Cerebellar cortex (tissue), 1 donor: ENCODE measurements at places on chromosomes 5 and 9.

GRCh38 chr9:112369817-112370216 lies 10.1 kb upstream of the HSDL2 start:
- no peak for DNase-seq

- no peak for DNase-seq
These were observed 83.0 kb upstream of the IFNK start for GRCh38 chr9:27440888-27441740.

- no peak for DNase-seq
These were observed 561 bp downstream of the DAPK1 start for GRCh38 chr9:87498046-87498810.

DNA sequence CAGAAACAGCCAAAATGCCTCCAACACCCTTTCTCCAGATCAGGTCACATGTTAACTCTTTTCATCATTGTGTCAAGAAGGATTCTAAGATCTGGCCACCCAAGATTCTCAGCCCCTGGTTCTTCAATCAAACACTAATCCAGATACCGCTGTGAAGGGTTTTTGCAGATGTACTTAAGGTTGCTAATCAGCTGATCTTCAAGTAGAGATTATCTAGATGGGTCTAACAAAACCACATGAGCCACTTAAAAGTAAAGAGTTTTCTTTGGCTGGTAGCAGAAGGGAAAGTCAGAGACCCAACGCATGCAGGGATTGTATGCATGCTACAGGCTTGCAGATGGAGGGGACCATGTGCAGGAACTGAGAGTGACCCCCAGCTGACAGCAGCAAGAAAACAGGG lies 267.9 kb downstream of the CDK5RAP2 start:
- DNase-seq, result no peak

GRCh38 chr9:126860757-126861466 lies 473 bp downstream of the ZBTB34 start:
- DNase-seq, result peak; percentile 54

- peak; percentile 74 for DNase-seq
These were observed 5.4 kb downstream of the ELL2 start for GRCh38 chr5:95956021-95956899.

DNA sequence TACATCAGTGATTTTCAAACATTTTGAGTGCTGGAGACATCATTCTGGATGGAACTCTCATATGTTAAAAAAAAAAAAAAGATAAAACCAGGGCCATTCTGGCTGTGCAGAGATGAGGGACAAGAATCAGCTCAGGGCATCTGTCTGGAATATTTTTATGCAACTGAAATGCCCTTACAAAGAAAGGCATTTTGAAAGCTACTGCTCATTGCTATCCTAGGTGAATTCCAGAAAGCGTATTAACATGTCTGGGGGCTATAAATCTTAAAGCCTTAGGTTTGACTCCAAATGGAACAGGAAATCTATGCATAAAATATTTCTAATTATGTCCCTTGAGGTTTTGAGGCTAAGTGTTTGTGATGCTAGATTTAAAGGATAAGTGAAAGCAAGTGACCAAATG lies 14.9 kb upstream of the PCSK1 start:
- no peak for DNase-seq

- peak; percentile 14 for DNase-seq
These were observed 31.6 kb downstream of the DTWD2 start for GRCh38 chr5:118956727-118957126.

GRCh38 chr5:38847559-38848347 lies 1.9 kb downstream of the OSMR start:
- DNase-seq, result no peak

DNA sequence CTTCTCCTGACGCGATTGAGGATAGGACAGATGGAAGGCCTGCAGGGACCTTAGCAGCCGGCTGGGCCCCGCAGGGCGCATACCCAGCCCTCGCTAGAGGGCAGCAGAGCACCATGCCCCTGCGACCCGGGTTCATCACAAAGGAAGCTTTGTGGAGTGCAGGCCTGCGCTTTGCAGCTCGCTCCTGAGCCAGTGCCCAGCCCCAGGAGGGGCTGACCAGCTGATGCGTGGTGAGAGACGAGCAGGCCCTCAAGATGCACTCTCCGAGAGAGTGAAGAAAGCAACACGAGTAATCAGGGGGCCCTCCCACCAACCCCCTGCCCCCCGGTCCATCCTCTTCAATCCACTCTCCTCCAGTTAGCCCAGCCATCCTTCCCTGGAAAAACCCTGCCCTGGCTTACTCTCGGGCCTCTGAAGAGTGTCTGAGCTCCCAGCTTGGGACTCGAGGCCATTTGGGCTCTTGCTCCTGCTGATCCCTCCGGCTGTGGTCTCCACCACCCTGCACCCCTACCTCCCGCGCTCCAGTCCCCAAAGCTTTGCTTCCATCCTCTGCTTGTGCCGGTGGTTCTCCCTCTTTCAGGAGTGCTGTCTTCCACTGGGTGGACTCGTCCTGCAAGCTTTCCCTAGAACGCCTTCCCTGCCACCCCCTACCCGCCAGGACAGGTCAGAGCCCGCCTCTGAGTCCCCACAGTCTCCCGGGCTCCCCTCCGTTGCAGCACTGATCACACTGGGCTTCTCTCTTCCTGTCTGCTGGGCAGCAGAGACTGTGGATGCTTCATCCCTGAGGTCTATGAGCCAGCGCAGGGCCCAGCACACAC lies 9.1 kb upstream of the KIF12 start:
- DNase-seq, result peak; percentile 81

- peak; percentile 45 for DNase-seq
These were observed 83.3 kb downstream of the SUSD1 start for GRCh38 chr9:112091810-112092209.

DNA sequence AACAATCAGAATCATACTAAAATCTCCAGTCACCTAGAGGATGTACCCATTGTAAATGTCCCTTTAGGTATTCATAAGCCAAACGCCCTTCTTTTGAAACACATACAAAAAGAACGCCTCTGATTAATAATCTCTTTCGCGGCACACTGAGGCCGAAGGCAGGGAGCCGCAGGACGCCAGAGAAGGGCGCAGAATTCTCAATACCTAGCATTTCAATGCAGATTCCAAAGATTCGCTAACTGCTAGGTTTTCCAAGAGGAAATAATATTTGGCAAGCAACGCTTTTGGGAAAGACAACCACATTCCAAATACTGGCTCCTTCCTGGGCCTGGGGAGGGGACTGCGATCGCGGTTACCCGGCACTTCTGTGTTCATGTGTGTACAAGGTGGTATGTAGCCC lies 203.3 kb downstream of the MEF2C start:
- DNase-seq, result peak; percentile 39

DNA sequence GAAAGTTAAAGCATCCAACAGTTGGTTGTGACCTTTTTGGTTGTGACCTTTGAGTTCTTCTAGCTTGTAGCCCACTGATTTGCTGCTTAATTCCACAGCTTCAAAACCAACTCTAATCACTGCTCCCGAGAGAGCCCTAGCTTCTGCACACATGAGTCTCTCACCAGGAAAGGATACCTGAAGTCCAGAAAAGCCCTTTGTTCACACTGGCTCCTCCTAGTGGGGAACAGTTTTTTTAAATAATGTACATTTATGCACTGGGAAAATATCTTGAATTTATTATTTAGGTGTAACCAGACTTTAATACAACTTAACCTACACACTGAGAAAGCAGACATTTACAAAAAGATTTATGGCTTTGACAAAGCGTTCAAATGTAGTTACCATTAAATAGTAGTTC lies 120.2 kb upstream of the CCDC152 start:
- DNase-seq, result peak; percentile 5

DNA sequence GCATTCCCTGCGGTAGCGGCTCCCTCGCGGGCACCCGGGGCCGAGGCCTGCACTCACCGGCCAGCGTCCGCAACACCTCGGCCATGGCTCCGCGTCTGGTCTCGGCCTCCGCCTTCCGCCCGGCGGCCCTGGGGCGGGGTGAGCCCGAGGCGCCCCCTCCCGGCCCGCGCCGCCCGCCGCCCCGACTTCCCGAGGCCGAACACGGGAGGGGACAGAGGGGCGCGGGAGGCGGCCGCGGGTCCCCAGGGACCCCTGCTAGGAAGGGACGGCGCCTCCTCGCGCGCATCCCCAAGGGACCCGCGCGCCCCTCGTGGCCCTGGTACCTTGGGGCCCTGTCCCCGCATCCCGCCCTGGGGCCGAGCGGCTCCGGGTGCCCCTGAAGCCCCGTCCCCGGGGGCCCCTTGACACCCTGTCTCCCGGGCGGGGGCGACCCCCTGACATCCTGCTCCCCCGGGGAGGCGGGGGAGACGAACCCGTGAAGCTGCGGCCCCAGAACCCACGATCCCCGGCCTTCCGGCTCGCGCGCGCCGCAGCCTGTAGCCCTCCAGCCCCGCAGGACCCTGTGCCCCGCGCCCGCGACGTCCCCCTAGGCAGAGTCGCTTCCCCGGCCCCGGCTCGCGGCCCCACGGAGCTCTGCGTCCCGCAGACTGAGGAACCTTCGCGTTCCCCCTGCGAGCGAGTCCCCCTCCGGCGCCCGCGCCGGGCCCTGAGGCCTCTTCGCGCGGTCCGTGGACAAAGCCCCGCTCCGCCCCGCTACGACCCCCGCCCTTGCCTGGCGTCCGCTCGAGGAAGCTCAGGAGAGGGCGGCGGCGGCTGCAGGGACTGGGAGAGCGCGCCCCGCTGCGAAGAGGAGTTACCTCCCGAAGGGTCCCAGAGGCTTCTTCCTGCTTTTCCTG lies at the start of gene ABO:
Gene ABO (minus strand): TSS at position 97 of the 896 bp plus-strand sequence.
- no peak for DNase-seq

DNA sequence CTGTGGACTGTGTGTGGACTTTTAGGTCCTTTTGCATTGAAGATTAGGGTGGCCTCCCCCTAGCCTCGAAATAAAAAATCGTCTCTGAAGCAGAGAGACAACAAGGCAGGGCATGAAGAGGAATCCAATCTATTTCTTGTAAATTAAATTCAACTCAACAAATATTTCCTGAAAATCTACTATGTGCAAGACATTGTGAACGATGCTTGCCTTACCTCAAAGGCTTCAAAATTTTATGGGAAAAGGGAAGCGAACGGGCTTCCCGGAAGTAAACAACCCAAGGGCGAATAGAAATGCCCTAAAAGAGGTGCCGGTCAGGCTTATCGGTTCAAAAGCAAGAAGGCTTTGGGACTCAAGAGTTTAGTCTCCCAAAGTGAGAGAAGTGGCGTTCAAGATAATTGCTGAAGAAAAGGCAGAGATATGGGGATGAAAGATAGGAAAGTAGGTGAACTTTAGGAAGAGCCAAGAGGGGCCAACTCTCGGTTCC lies 525 bp downstream of the KIF24 start:
- peak; percentile 46 for DNase-seq

- DNase-seq, result no peak
These were observed 100.0 kb downstream of the PARP8 start for GRCh38 chr5:50766462-50766861.

DNA sequence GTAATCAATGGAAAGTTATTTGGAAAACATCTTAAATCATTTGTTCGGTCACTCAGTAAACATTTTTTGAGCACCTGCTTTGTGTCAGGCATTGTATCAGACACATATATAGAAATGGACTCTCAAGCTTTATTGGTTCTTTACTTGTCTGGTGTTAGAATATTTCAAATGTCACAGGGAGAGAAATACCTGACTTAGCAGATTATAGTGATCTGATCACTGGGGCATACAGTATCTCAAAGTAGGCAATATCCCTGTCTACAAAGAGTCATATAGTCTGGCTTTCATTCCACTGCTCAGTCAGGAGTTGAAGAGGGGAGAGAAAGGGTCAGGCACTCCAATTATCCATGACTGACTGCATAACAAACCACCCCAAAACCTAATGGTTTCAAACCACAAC lies 30.2 kb downstream of the ENTREP1 start:
- DNase-seq, result no peak

DNA sequence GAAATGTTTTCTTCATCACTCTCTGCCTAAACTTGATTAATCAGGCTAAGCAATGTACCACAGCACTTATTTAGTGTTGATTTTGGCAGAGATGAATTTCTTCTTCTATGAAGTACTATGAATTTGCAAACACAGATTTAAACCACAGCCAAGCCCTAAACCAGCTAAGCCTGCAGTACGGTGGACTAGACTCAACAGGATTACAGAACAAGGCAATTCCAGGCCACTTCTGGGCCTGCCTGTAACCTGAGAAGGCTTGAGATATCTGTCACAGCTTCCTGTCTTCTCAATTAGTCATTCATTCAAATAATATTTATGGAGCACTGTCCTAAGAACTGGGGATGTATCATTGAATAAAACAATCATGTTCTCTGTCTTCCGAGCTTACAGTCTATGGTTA lies 32.4 kb upstream of the CAST start:
- no peak for DNase-seq

DNA sequence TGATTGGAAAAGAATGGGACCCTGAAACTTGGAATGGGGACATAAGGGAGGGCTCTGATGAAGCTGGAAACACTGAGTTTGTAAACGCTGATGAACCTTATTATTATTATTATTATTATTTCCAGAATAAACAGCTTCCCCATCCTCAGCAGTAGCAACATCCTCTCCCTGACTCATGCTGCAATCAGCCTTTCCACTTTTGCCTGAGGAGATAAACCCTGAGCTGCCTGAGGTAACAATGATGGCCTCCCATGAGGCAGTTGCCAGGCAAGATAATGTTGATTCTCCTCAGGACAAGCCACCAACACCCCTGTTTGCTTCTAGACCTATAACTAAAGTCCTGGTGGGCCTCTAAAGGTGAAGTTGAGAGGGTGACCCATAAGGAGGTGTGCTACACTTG lies 139.2 kb upstream of the ATP10B start:
- no peak for DNase-seq

GRCh38 chr5:148457183-148457620 lies 73.4 kb downstream of the FBXO38 start:
- no peak for DNase-seq

DNA sequence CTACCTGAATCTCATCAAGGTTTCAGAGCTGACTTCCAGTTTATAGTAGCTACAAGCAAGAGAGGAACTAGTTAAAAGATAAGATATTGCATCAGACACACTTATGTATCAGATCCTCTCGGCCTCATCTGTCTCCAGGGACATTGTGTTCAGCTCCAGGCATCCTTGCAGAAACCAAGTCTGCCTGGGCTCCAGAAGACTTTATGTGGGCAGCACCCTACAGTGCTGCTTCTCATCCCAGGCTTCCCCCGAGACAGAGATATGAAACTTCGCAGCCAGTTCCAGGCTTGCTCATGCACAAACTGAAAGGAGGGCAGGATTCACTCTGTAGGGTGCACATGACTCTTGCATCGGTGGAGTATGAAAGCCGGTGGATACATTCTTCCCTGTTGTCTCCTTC lies 33.9 kb upstream of the FOXB2 start:
- DNase-seq, result no peak

- DNase-seq, result no peak
These were observed 730.9 kb upstream of the TYRP1 start for GRCh38 chr9:11962327-11962726.
